ENCODE measurements at places on chromosomes 1 and 21. TPM values are rescaled to one million over a fixed set of nuclear protein-coding genes. Genes with fewer than 3 reads are reported as not detected.

TEX35 gene
- not detected for total RNA-seq

RAB7B gene
- total RNA-seq, result not detected

ERRFI1 gene
- total RNA-seq, result 72.5 TPM

SELL gene
- 0.95 TPM for total RNA-seq

SMG7 gene
- 81.2 TPM for total RNA-seq

TMEM52 gene
- 6.4 TPM for total RNA-seq

CA6 gene
- not detected for total RNA-seq

BRWD1 gene
- total RNA-seq, result 64.7 TPM

GBP7 gene
- total RNA-seq, result not detected

SHC1 gene
- total RNA-seq, result 172 TPM

CHI3L2 gene
- total RNA-seq, result not detected

NFYC gene
- total RNA-seq, result 59.0 TPM

NR1I3 gene
- total RNA-seq, result not detected

- DNase-seq, result no peak
These were observed 25.7 kb upstream of the GNG4 start for GRCh38 chr1:235675152-235675890.

DNA sequence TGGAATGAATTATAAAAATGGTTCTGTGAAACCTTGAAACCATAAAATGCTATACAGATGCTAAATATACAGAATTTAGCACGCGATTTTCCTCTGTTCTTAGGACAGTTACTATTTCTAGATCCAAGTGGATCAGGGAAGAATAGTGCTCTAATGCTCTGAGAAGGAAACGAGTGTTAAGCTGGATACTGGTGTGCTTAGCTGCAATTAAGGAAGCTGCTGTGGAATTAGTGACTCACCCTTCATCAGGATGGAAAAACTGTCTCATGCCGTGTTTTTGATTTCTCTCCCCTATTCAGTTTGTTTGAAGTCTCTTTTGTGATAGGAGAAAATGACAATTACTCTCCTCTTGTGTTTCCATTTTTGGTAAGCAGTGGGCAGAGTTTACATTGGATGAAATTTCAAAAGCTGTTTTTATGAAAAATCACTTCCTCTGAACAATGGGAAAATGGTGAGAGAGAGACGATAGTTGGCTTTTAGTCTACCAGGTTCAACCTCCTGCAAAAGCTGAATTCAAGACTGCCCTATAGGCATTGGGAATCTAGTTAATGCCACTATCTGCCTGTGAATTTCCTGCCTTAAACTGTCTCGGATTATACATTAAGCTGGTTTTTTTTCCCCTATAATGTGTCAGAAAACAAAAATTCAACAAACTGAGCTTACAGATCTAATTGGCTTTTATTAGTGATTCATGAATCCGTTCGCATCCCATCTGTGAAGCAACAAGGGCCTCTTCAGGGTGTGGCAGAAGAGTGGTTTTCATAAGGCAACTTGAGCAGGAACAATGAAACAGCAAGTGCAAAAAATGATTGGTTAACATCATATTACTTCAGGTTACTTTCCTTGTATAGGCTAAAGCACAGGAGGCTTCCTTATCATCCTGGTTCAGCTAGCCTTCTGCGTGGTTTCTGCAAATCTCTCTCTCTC is 179.8 kb downstream of the ST6GALNAC3 start:
- DNase-seq, result no peak

GRCh38 chr1:212749821-212750535 is 41.6 kb downstream of the NSL1 start:
- peak; percentile 66 for DNase-seq

- DNase-seq, result no peak
These were observed 70.3 kb upstream of the TINAGL1 start for GRCh38 chr1:31505911-31506497.

- DNase-seq, result peak; percentile 49
These were observed 8.0 kb downstream of the ADGRL2 start for GRCh38 chr1:81808760-81809159.

GRCh38 chr1:224333309-224333926 is 3.4 kb upstream of the NVL start:
- no peak for DNase-seq

GRCh38 chr1:109113590-109114341 is at the start of gene ELAPOR1:
TSS of gene ELAPOR1 (plus strand) at chr1:109114115. CDS start at chr1:109114184, 69 bp downstream.
- DNase-seq, result peak; percentile 84

GRCh38 chr1:232694475-232694874 is 64.5 kb upstream of the SIPA1L2 start:
- no peak for DNase-seq

DNA sequence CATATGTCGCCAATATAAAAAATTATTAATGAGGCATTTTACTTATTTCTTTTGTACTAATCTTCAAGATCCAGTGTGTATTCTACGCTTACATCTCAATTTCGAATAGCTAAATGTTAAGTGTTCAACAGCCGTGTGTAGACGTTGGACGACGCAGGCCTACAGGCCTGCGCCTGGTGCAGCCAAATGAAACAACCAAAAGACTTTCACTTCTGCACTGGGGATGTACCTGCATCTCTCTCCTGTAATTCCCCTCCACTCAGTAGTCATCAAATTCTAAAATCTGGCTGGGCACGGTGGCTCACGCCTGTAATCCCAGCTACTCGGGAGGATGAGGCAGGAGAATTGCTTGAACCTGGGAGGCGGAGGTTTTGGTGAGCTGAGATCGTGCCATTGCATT is 76.8 kb upstream of the HNRNPU start:
- DNase-seq, result no peak

- no peak for DNase-seq
These were observed 410.6 kb upstream of the NR5A2 start for GRCh38 chr1:199616947-199617346.

GRCh38 chr1:5012249-5012648 is 357.8 kb downstream of the AJAP1 start:
- no peak for DNase-seq
